ENCODE measurements at places on chromosomes 5 and 9.

GRCh38 chr5:62477801-62478200 lies 65.2 kb downstream of the IPO11 start:
- DNase-seq = no peak

- DNase-seq = no peak
These were observed 56.2 kb upstream of the APC start for GRCh38 chr5:112681481-112681908.

GRCh38 chr5:67257500-67257899 lies 60.9 kb upstream of the CD180 start:
- DNase-seq = no peak

DNA sequence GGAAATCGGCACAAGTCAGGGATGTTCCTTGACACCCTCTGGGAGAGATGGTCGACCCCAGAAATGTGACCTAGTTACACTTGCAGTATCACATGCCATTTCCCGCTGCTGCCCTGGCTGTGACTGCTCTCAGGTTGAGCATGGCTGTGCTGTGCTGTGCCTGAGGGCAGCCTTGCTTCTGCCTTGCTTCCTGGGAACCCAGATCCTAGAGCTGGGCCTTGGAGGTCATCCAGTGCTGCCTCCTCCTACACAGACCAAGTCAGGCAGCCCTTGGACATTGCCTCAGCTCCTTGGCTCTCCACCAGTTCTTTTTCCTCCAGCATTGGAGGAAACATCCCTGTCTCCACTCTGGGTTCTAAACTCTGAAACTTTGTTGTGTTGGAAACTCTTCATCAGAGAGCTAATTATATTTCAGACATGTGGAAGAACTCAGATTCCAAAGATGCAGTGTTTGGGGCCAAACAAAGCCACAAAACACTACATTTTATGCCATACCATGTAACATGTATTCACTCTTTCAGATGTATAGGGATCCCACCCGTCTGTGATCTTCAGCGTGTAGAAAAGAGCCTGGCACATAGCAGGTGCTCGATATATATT lies 6.1 kb downstream of the MAMDC2 start:
- peak; percentile 78 for DNase-seq

DNA sequence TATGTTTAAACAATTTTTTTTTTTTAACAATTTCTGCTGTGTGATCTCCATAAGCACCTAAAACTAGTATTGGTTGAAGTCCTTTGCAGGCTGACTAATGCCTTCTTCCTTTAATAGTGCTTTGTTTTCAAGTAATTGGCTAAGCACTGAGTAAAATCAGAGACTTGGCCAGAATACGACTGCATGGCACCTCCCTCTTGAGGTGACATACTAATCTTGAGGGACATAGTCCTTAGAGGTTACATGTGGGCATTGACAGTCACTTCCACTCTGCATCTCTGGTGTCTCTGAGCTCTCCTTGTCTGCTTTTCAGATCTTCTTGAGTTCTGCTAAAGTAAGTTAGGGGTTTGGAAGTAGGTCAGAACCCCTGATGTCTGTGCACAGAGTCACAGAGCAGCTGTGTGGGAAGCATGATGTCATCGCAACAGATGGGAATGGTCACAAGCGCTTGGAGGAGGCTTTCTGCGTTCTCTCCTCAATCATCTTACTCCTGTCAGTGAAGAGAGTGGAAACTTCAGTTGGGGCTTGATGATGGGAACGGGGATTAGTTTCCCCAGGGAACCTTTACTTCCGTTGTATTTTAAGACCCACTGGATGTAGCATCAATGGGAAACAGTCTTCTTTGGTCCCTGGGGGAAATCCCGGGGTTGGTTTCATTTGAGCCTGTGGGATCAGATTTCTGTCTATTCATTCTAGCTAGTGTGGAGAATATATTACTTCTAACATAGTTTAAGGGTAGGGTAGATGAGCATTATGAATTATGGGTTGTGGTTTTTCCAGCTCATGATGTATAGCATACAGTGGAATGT lies 136.9 kb downstream of the ARHGAP26 start:
- DNase-seq = peak; percentile 79

DNA sequence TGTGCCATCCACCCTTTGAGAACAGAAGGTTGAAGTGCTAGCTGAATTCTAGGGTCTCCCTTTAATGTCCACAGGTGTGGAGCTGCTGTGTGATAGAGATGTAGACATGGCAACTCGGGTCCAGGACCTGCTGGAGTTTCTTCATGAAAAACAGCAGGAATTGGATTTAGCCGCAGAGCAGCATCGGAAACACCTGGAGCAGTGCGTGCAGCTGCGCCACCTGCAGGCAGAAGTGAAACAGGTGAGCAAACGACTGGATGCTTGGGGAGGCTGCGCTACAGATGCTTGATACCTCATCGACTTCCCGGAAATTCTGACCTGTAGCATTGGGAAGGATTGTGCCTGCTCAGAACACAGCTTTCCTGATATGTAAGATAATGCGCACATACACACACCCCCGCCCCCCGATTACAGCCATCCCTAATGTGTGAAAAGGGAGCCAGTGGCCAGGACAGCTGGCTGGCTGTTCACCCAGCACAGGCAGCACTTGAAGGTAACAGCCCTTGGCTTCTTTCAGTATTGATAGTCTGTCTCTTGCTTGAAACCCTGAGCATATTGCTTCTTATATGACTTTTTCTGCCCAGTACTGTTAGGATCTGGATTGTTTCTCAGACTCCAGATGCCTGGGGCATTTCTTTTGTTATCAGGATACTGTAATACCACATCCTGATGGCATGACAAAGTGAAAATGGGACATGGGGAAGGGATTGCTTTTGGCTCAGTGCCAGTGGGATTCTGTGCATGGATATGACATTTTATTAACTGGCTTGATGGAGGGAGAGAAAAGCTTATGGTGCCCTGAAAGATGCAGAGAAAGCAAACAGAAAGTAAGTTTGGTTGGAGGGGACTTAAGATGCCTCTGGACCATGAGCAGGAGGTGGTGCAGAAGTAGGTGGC lies 216.8 kb upstream of the OTULINL start:
- no peak for DNase-seq

DNA sequence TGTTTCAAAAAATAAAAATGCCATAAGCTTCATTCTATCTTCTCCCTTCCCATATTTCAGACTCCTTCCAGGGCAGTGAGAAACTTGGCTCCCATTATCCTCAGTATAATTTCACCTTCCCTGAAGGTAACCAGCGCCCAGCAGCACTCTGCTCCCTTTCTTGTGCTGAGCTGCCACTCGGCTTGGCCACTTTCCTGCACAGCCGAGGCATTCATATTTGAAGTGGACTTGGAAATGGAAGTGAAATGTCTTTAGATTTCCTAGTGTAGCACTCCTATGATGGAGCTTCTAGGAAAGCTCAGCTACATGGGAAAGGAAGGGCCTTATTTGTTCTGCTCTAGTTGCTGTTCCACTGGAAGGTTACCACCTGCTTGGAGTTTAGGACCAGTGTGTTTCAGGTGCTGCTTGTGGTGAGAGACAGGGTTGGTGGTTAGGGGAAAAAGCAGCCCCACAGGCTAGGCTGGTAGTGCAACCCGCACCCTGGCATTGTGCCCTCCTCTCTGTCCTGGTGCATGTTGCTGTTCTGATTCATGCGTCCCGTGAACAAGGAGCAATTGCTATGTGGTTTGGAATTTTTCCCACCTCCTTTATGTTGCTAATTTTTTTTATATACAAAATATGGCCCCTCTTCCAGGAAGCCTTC lies 53.8 kb downstream of the RAD23B start:
- no peak for DNase-seq

- DNase-seq = no peak
These were observed 92.3 kb upstream of the FANCC start for GRCh38 chr9:95409650-95410426.

DNA sequence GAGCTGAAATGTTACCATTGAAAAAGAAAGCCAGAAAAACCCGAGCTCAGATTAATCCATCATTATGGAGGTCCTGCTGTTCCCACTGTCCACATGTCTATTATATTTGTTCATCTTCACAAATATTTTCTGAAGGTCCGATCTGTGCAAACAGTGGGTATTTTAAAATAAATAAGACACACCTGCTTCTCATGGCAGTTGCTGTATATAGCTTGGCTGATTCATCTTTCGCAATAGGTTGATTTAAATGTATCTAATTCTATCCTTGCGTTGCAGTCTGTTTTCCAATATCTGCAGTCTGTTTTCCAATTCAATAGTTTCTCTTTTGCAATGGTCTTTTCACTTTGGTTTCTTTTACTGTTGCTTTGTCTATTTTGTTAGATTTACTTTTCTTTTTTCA lies 87.4 kb upstream of the PCA3 start:
- DNase-seq = no peak

GRCh38 chr5:44603496-44604272 lies 205.1 kb upstream of the MRPS30 start:
- no peak for DNase-seq

DNA sequence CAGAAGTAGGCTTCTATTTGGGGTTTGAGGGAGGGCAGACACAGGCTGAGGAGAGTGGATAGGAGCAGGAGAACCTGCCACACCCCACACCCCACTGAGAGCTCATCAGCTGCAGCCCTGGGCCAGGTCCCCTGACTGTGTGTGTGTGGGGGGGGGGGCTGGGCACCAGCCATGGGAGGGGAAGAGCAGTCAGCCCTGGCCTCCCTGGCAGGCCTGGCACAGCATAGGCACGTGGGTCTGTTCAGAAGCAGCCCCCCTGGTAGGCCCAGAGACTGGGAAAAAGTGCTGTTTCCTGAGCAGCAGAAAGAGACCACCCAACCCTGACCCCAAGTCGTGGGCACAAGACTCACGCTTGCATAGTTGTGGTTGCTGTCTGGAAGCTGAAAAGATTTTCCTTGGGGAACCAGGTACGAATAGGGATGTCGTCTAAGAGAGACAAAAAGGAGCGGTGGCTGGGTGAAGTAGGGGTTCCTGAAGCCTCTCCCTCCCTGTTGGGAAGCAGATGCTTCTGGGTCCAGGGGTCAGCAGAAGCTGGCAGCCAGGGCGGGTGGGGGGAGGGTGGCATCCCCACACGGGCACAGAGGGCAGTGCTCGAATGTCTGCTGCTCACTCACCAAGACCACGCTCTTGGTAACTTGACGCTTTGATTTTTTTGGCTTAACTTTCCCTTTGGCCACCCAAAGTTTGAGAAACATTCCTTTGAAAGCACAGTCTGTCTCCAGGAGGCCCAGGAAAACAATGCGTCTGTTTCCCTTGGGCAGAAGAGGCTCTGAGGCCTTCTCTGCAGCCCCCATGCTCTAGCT lies 2.9 kb downstream of the NSMF start:
- no peak for DNase-seq

- no peak for DNase-seq
These were observed 428.5 kb upstream of the ITGA1 start for GRCh38 chr5:52359261-52359660.

GRCh38 chr9:89884356-89885083 lies 279.7 kb downstream of the GADD45G start:
- DNase-seq = peak; percentile 89

DNA sequence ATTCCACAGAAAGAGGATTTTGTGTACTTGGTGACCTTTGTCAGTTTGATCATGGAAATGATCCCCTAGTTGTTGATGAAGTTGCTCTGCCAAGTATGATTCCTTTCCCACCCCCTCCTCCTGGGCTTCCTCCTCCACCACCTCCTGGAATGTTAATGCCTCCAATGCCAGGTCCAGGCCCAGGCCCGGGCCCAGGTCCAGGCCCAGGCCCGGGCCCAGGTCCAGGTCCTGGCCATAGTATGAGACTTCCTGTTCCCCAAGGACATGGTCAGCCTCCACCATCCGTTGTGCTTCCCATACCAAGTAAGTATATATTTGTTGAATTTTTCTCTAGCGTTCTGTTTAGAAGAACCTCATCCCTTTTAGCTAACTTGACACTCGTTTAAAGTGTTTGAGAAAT lies 30.0 kb downstream of the RBM27 start:
- no peak for DNase-seq

- DNase-seq = no peak
These were observed 78.2 kb downstream of the GTF3C4 start for GRCh38 chr9:132748450-132748849.

GRCh38 chr9:98558575-98558974 lies 150.2 kb downstream of the GABBR2 start:
- DNase-seq = no peak

DNA sequence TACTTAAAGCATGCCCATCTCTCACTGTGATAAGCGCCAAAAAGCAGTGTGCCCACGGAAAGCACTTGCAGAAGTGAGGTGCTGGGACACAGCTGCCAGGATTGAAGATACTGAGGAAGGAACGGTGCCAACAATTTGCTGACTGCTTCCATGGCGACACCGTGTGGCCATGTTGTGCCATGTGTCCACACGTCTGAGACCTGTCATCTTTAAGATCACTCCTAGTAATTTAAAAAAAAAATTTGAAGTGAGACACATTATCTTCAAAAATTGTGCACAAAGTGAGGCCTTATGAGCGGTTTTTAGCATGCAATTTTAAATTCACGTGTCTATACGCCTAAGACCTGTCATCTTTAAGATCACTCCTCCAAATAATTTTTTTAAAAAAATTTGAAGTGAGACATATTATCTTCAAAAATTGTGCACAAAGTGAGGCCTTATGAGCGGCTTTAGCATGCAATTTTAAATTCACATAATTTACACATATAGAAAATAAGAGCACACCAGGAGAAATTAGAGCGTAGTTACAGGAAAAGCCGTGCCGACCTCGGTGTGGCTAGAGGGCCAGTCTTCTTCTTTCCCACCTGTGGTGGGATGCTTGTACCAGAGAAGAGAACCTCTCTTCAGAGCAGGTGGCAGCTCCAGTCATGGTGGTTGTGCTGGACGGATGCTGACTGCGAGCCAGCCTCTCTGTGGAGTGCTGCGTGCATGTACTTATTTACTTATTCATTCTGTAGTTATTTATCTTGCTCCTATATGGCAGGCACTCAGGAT lies 21.4 kb upstream of the FLT4 start:
- no peak for DNase-seq

GRCh38 chr5:107524111-107524510 lies 146.6 kb downstream of the EFNA5 start:
- DNase-seq = no peak

- DNase-seq = peak; percentile 81
These were observed 17.4 kb upstream of the ARSI start for GRCh38 chr5:150320044-150320613.

DNA sequence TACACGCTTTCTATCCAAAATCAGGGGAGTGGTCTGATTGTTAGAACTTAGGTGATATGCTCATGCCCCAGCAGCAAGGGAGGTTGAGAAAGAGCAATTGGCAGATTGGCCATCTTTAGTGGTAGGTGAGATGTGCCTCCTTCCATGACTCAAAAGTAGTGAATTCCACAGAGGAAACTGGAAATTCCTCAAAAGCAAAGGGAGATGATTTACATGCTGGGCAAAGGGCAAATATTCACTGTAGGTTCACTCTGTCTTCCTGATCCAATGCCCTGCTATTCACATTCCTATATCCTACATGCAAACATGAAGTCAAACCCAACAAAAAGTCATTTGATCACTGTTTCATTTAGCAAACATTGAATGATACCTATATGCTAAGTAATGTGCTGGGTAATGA lies 130.1 kb upstream of the ZNF608 start:
- no peak for DNase-seq

GRCh38 chr5:140671472-140672125 lies 1.8 kb downstream of the DND1 start:
- no peak for DNase-seq

Data from heart left ventricle (tissue), 16 donors.